CD14-positive monocyte (primary cell): ENCODE measurements at places on chromosomes 12 and 14.

DNA sequence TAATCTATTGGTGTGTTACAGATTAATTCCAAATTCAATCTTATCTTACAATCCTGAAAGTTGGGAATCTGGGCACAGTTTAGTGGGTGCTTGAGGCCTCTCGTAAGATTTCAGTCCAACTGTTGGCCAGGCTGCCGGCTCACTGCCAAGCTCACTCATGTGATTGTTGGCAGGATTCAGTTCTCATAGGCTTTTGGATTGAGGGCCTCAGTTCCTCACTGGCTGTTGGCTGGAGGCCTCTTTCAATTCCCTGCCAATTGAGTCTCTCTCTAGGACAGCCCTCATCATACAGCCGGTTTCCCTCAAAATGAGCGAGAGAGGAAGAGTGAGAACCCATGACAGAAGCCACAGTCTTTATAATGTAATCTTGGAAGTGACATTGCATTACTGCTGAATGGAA, 123.5 kb upstream of the FBXO33 start:
- no peak for DNase-seq

DNA sequence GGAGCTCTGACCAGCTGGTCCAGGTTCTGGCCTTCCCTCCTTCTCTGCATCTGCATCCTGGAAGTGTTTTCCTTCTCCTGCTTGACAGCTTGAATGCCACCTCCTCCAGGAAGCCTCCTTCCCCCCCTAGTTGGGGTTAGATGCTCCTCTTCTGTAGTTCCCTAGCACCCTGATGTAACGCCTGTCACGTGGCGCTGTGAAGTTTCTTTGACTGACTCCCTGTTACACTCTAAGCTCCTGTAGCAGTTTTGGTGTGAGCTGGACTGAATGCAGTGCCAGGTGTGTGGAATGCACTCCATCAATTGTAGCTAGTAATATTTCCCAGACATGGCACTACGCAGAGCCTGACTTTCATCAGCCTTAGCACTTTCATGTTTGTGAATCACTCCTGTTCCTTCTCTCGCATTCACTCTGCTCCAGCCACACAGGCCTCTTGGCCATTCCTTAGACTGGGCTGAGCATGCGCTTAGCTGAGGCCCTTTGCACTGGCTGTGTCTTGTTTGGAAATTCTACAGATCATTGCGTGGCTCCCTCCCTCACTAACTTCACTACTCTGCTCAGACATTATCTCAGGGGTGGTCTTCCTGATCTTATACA, 2.1 kb upstream of the FAIM2 start:
- no peak for DNase-seq

DNA sequence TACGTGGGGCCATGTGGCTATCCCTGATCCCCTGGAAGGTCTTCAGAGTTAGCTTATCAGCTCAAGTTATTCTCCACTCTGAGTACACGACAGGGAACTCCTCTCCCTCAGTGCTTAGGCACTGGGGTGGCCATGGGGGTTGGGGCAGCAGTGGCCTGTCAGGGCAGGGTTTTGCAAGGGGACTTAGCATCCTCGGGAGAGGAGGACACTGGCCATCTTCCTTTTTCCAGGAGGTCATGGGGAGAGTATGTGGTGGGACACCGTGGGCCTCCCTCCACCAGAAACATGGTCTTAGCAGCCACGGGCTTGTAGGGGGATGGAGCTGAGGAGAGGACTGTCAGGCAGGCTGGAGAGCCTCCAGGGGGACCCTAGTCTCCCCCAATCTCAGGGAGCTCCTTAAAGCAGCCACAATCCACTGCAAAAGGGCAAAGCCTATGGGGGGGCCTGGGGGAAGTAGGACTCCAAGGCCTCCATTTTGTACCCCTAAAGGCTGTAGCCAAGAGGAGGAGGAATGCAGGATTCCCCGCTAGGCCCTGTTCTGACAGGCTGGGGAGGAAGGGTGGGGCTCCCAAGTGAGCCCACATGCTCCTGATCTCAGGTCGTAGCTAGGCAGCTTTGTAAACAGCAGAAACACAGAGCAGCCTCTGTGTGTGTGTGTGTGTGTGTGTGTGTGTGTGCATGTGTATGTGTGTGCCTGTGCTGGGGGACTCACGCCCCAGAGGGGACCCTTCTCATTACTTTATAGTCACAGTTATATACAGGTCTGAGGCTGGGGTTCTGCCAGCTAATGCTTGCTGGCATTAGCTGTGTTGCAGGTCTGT, 36.6 kb downstream of the KRT80 start:
- DNase-seq, result no peak

DNA sequence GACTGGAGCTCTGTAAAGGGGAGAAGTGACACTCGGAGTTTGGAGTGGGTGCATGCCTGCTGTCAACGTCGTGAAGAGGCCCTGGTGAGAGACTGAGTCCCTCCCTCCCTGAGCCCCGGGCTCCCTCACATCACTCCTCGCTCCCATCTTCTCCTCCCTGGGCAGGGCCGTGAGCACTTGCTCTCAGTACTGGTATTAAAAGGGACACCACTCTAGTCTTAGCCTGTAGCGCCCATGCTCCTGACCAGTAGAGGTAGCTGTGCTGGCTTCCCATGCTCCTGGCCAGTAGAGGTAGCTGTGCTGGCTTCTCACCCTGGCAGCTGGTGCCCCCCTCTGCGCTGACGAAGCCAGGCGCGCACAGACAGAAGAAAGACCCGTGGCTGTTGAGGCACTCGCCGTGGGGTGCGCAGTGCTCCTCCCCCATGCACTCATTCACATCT, 14.7 kb downstream of the ISCA2 start:
- DNase-seq, result no peak

DNA sequence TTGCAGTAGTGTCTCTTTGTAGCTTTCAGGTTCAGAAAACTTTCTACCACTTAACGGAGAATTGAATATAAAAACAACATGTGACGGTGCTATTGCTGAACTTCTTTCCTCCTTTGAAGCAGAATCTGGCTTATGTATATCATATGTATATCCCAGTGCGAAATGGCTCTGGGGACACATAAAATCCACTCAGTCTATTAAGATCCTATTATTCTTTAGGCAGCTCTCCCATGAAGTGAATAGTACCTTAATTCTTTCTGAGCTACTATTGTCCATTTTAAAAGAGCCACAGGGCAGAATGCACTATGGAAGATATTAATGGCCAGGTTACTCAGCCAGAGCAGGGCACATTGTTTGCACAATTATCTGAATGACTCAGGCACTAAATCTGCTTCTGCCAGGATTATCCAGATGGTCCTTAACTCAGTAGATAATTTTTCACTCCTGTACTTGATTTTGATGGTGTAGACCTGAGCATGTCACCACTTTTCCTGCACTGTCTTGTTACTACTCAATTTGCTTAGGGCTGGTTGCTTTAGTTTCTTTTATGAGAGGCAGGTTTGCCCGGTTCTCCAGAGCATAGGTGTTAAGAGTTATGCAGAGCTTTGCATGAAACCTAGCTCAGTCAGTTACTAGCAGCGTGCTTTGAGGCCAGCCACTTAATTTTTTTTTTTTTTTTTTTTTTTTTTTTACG, 5.5 kb downstream of the CNTN1 start:
- DNase-seq, result no peak

GRCh38 chr12:117845271-117845904, 123.4 kb downstream of the KSR2 start:
- DNase-seq, result no peak

DNA sequence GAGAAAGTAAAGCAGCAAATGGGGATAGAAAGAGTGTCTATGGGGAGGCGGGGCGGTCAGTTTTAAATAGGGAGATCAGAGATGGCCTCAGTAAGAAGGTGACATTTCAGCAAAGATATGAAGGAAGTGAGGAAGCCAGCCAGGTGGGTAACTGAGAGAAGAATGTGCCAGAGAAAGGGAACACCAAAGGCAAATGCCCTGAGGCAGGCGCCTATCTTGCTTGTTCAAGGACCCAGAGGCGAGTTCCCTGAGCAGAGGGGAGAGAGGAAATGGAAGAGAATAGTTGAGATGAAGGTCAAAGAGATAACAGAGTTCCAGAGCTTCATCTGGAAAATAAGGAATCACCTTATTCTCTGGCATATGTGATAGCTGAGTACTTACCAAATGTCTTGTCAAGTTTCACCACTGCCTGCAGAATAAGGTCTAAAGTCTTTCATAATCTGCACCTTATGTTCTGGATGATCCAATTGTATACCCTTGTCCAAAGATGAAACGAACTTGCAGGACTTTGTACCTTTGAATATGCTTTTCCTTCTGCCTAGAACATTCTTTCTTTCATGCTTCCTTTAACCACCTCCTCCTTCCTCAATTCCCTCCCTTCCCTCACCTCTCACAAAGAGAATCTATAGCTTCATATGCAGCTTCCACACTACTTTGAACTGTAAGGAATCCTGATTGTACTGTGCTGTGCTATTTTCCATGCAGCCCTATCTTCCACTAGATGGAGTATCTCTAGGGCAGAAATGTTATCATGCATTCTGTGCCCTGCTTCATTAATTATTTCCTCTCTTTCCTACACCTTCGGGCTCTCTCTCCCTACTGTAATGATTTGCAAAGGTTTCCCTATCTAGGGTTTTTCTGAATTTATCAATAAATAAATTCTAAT, 38.5 kb downstream of the GNPTAB start:
- no peak for DNase-seq

DNA sequence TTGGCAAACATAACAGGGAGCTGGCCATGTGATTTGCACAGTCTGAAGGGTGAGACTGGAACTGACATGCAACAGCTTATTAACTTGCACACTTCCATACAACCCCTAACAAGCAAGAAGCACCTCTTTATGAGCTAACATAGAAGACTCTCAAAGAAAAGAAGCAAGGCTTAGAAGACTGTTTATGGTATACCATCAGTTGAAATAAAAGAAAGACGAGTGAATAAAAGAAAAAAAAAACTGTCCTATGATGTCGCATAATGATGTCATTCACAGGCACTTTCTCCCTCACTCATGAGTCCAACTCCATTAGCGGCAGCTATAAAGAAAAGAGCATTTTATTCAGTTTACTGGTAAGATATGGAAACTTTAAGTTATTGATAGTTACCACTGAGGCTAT, 3.3 kb upstream of the MDM1 start:
- no peak for DNase-seq

DNA sequence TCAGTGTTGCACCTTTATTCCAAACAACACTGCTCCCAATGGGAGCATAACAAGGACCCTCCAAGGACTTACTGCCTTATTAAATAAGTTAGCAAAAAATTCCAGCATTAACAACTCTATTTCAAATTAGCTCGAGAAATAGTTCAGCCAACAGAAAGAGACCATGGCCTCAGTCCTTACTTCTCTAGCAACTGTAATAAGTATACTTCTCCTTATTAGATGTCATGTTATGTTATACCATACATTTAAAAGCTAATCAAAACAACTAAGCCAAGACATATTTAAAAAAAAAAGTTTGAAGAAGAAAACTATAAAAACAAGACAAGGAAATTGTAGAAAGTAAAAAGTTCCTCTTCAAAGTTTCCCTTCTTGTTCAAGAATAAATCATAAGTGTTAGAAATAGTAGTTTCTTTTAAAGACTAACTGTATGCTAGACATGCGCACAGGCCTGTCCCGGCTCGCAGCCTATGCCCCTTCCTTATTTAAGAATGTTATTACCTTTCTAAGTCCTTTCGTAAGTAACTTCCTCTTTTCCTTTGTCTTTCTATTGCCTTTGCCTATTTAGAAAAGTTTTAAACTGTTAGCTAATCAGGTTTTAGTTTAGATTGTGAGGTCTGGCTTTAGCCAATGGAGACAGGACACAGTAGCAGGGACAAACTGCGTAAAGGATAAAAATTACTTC, 68.6 kb downstream of the RESF1 start:
- DNase-seq, result peak; percentile 43

GRCh38 chr14:99650189-99650588, 5.3 kb downstream of the HHIPL1 start:
- no peak for DNase-seq

- no peak for DNase-seq
Observed at GRCh38 chr14:60977847-60978246, 3.0 kb downstream of the TRMT5 start.

DNA sequence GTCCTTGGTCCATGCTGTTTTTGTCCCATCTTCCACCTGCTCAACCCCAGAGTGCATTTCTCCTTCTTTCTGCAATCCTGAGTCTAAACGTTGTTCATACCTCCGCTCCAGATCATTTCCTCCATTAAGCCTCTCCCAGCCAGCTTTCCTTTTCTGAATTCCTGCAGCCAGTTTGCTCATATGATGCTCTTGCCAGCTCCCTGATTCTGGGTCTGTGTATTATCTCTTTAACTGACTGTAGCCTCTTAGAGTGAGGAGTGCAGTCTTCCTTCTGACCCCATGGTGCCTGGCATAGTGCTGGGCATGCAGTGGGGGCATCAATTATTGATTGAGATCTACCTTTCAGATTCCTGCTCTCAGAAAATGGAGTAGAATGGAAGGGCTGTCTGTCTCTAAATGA, 11.5 kb upstream of the TBPL2 start:
- no peak for DNase-seq

- no peak for DNase-seq
Observed at GRCh38 chr14:77638771-77639171, 22.3 kb upstream of the SPTLC2 start.

DNA sequence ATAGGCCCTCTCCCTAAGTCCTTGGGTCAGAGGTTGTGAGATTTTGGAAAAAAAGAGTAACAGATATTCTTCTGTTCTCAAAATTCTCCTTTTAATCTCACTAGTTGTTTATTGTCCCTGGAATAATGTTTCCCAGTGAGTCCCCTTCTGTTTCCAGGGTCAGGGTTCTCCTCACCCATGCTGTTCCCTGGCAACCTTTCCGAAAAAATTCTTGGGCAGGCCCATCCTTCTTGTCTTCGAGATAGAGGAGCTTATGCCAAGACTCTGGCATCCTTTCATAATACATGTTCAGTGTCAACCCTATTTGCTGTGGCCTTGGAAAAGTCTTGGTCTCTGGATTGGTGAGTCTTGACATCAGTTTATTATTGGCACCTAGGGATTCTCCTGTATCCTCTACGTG, 212.4 kb upstream of the FAR2 start:
- DNase-seq, result no peak

GRCh38 chr14:68759937-68760336, 32.9 kb downstream of the ZFP36L1 start:
- DNase-seq, result no peak

- no peak for DNase-seq
Observed at GRCh38 chr14:58703161-58703506, 65.4 kb downstream of the DACT1 start.

GRCh38 chr14:19743256-19743655, at the start of gene OR4Q3:
TSS of gene OR4Q3 (plus strand) at chr14:19743571.
- DNase-seq, result no peak

- no peak for DNase-seq
Observed at GRCh38 chr12:130667421-130667960, 48.6 kb downstream of the RIMBP2 start.

GRCh38 chr12:13176256-13176655, 20.3 kb upstream of the EMP1 start:
- DNase-seq, result no peak

DNA sequence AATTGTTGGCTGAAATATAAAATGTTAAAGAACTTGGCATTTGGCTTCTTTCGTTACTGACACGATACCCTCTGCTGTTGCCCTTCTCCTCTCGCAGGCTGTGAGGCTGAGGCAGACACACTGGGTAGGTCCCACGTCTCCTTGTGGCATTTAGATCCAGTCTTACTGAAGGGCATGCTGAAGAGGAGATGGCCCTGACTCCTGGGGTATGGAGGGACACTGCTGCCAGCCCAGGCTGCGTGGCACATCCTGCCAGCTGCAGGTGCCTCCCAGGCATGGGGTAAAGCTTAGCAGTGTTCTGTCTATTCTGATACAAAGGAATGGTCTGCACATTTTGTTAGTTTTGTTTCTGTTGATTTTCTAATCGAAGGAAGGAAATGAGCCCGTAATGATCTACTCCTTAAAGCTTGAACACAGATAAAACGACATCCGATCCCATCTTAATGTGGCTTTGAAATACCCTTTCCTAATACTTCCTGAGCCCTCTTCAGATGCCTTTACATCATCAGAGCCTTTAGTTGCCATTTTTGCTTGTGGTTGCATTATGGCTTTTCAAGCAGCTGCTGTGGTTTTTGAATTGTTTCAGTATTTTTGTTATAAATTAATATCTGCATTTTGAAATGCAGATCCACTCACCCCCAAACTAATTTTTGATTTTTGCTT, 61.1 kb downstream of the WDR20 start:
- DNase-seq, result no peak
